ENCODE measurements at places on chromosomes 5 and 9.

DNA sequence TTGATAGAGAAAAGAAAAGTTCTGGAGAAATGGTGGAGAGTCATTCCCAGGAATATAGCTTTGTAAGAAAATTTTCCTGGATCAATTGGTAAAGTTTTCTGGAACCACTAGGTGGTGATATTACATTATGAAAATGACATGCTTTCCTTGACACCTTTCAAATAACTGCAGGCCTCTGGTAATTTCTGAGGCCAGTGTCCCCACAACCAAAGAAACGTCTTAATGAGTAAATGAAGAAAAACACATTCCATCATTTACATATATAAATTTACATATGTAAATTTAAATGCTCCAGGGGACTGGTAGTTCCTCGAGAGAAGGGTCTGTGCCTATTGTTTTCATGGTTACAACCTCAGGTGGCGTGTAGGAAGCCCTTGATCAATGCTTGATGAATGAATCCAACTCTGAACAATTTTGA is 17.2 kb upstream of the RGS3 start:
- DNase-seq = no peak

DNA sequence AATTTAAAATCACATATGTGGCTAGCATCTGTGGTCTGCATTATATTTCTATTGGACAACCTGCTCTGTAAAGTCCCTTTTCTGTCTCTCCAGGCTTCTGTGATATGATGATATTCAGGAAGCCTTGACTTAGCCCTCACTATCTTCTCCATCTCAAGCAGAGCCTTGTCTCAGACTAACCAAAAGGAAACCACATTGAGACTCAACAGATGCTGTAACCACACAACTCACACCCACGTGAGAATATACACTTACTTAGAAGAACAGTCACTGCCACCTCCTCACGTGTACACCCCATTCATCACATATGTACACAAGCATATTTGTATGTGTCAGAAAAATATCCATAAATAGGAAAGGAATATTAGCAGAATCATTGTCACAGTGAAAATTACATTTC is 33.6 kb downstream of the HTR4 start:
- no peak for DNase-seq

DNA sequence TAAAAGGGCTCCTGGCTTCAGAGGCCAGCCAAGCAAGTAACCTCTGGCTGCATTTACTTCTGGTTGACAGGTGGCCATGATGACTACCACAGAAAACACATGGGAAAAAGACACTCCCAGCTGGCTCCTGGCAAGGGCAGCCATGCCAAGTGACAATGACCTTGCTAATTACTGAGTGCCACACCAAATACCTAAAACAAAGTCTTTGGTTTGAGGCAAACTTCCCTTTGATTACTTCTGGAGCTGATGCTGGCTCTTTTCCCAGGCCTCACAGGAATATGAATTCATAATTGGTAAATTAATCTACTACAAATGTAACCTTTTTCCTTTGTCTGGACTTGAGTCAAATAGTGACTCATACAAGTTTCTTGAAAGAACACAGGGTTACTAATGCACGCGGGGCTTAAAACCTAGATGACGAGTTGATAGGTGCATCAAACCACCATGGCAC is 61.0 kb downstream of the LPAR1 start:
- DNase-seq = no peak

DNA sequence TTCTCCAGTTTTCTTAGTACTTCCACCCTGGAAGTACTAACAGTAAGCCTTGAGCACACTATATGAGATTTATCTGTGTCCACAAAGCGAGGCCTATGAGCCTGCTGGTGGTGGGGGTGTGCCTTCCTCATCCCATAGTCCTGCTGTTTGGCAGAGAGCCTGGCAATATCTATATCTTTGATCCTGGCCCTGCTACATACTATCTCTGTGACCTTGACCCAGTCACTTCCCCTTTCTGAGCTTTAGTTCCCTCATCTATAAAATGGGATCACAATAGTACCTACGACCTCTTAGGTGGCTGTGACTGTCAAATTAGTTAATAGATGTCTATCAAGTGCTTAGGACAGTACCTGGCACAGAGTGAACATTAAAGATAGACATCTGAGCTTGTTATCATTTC is 114.6 kb upstream of the SAP30L start:
- no peak for DNase-seq

DNA sequence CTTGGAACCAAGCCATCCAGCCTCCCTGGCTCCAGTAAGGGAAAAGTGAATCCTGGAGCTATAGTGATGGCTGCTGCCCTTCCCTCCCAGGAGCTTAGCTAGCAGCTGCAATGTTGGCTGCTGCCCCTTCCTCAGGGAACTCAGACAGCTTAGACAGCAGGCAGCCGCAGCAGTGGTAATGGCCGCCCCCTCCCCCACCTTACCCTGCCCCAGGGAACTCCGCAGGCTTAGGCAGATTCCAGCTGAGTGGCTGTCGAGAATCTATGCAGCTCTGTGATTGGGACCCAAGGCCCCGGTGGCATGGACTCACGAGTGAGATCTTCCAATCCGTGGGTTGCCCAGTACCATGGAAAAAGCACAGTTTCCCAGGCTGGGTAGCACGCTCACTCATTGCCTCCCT is 378.6 kb downstream of the NNT start:
- DNase-seq = no peak

- no peak for DNase-seq
Observed at GRCh38 chr5:73607228-73607627, 18.8 kb upstream of the ARHGEF28 start.

DNA sequence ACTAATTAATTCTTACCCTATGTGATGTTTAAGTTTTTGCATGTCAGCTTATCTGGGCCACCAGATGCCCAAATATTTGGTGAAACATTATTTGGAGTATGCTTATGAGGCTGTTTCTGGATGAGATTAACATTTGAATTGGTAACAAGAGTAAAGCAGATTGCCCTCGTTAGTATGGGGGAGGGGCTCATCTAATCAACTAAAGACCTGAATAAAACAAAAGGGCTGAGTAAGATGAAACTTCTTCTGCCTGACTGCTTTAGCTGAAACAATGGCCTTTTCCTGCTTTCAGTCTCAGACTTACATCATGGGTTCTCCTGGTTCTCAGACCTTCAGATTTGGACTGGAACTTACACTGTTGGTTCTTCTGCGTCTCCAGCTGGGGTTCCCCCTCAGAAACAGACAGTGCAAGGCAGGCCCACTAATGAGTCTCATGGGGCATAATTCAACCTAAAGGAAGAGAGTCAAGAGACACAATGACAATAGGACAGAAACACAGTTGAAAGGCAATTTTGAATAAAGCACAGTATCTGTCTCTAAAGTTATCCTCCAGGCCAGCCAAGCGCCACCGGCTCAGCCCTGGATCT is 288.4 kb downstream of the CAAP1 start:
- DNase-seq = no peak

DNA sequence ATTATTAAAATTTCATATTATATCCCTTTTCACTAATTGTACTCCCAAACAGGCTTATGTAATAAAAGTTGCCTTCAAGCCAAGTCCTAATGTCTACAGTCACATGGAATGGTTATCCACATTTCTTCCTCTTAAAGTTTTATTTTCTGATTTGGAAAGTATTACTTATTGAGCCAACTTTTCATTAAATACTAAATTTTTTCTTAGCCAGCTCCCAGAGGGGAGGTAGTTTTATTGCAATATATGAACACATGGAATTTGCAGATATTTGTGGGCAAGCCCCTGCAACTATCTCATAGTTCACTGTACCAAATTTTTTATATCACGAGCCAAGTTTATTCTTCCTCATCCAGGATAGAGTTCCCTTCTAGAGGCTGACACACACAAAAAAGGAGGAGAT is 332.8 kb upstream of the PTGER4 start:
- no peak for DNase-seq

All from nephron progenitor cell (in vitro differentiated cells).